Stimulated activated CD8-positive, alpha-beta memory T cell treated with anti-CD3 and anti-CD28 coated beads, Interleukin-4, amount 100 ng/mL, for 1 hour (primary cell): ENCODE measurements at places on chromosomes 6 and 20.

- no peak for DNase-seq
These were observed 149.7 kb downstream of the MRPL14 start for GRCh38 chr6:43977404-43978111.

- no peak for DNase-seq
These were observed 114.7 kb downstream of the ZFAND3 start for GRCh38 chr6:37934276-37934675.

DNA sequence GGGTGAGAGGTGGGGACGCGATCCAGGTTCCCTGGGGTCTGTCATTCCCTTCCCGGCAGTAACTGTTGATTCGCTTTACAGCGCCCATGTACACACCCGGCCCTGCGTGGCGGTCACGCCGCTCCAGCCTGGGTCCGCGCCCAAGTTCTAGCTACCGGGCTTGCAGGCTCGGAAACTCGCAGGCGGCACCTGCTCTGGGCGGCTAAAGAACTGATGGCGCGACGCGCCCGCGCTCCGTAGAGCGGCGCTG, 1.4 kb upstream of the POU3F2 start:
- DNase-seq: no peak

- DNase-seq: no peak
These were observed 10.7 kb downstream of the MSH5 start for GRCh38 chr6:31750411-31751022.

- no peak for DNase-seq
These were observed 505.8 kb upstream of the MARCKS start for GRCh38 chr6:113351173-113351834.

DNA sequence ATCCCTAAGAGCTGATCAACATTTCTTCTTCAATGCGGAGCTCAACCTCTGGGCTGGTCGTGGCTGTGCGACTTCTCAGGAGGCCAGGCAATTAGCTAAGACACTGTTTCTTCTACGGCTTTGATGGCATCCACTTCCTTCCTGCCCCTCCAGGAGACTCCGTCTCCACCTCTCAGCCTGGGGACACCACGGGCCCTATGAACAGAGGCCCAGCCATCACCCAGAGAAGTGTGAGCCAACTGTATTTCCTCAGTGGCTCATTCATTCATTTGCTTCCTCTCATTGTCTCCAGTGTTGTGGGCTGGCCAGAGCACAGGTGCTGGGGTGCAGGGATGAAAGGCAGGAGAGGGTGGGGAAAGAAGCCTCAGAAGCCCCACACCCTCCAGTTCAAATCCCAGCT, 51.8 kb upstream of the APCDD1L start:
- no peak for DNase-seq

DNA sequence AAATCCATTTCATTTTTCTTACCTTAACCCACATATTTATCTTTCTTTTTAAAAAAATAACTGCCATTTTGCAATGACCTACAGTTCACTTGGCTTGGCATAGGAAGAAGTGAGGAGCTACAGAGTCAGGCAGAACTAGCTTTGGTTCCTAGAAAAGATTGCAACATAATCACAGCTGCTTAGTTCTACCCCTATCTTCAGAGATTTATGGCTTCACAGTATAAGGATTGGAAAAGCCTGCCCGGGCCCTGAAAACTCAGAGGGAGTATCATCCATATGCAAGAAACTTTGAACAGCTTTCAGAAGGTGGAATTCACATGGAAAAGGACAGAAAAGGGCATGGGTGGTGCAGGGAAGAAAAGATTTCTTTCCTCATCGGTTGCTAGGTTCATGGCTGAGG, 774.3 kb upstream of the CHD6 start:
- no peak for DNase-seq

- no peak for DNase-seq
These were observed 45.5 kb upstream of the AFDN start for GRCh38 chr6:167781066-167781767.

GRCh38 chr6:35166520-35166919, 25.4 kb upstream of the TCP11 start:
- DNase-seq: no peak

GRCh38 chr6:150753371-150754064, 112.0 kb upstream of the MTHFD1L start:
- DNase-seq: no peak

- DNase-seq: no peak
These were observed 128.8 kb upstream of the STXBP5 start for GRCh38 chr6:147075381-147075780.

- DNase-seq: no peak
These were observed 2.4 kb upstream of the ZBTB24 start for GRCh38 chr6:109485266-109485935.

DNA sequence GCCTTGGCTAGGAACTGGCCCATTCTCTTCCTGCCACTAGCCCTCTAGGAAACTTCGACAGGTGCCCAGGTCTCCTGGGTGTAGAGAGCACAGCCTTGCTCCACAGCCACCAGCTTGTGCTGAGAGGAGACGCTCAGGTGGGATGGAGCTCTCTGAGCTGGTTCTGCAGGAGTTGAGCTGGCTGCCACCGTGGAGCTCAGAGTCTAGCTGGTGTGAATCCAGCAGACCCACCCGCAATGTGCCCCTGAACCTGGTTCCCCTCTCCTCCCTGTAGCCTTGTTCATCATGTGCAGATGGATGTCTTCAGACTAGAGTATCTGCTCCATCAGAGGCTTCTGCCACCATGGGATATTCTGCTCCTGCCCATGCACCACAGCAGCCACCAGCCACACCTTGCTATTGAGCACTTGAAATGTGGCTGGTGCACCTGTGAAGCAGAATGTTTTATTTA, 222.5 kb downstream of the SYNDIG1 start:
- DNase-seq: no peak

DNA sequence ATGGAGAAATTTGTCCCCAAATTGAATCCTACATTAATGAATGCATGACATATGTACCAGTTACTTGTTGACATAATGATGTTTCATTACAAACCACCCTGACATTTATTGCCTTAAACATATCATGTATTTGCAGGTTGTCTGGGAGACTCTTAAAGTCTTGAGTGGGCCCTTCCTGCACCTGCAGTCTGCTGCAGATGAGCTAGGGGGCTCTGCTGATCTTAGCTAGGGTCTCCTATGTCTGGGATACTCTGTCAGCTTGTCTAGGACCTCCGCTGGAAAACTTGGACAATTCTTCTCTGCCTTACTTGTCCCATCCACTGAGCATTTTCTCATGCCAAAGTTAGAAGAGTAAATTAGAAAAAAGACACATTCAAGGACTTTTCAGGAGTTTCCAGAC, 581.6 kb downstream of the HAO1 start:
- DNase-seq: no peak

GRCh38 chr20:16553101-16553500, 20.1 kb downstream of the KIF16B start:
- DNase-seq: no peak

DNA sequence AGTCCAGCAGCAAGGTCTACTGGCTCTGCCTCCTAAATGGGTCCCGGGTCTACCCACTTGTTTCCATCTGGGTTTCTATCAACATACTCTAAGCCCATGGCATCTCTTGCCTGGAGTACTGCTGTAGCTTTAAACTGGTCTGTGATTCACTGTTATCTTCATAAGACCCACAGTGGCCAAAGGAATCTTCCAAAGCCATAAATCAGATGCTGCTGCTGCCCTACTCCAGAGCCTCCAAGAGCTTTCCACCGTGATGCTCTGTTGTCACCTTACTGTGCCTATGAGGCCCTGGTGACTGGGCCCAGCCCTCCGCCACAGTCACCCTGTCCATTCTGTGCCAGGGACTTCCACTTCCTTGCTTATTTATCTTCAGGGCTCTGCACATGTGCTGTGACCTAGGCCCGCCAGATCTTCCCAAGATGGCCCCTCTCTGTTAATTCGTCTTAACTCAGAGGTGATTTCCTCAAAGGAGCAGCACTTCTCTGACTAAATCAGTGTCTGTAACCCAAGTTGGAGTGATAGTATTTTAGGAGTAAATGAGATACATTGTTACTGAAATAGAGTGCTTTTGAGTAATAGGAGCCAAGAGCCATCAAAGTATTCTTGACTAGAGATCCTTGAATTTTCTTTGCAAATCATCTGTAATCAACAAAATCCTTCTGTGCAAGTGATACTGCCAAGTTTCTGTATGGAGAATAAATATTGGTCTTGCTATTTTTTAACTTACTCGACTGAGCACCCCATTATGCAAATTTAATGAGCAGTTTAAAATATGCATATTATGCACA, 102.5 kb downstream of the PPP1R14C start:
- no peak for DNase-seq

DNA sequence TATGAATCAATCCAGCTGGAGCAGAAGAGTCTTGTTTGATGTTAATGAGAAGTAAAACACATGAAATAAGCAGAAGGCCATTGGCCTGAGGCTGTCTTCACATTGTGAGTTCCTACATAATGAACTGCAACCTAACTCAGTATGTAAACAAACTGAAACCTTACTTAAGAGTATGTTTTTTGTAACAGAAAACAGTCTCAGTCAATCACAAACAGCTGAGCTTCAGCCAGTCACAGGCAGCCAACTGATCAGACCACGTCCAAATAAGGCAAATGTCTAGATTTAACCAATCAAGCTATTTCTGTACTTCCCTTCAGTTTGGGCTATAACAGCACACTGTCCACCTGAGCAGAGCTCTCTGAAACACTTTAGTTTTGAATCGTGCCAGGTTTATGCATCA, 234.7 kb downstream of the TRDN start:
- no peak for DNase-seq

DNA sequence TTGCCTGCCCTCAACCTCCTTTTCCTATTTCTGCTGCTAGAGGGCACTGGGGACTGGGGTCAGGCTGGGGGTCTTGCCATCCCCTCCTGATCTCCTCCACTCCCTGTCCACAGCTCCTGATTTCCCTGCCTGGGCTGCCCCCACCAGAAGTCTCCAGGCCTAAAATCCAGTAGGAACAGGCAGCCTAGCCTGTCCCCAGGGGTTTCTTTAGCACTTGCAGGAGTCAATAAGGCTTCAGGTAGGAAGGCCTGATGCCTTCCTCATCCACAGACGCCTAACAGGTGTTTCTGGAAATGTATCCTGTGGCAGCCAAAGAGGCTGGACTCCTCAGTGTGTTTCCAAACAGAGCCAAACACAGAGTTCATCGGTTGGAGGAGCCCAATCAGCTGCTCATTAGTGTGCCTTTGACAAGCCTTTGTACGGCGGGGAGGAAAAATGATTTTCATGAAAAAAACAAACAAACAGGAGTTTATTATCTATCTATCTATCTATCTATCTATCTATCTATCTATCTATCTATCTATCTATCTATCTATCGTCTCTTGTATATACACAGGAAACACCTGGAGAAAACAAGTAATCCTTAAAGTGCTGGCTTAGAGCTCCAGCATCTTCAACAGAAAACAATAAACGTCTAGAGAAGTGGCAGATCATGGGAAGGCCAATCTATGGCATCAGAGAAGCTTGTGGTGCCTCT, 3.7 kb upstream of the RAET1E start:
- no peak for DNase-seq

GRCh38 chr20:29349836-29350235, 1907.6 kb upstream of the DEFB115 start:
- no peak for DNase-seq

- no peak for DNase-seq
These were observed 305.3 kb downstream of the CLIC5 start for GRCh38 chr6:45710304-45710821.

- DNase-seq: no peak
These were observed 52.2 kb downstream of the JARID2 start for GRCh38 chr6:15297895-15298590.

DNA sequence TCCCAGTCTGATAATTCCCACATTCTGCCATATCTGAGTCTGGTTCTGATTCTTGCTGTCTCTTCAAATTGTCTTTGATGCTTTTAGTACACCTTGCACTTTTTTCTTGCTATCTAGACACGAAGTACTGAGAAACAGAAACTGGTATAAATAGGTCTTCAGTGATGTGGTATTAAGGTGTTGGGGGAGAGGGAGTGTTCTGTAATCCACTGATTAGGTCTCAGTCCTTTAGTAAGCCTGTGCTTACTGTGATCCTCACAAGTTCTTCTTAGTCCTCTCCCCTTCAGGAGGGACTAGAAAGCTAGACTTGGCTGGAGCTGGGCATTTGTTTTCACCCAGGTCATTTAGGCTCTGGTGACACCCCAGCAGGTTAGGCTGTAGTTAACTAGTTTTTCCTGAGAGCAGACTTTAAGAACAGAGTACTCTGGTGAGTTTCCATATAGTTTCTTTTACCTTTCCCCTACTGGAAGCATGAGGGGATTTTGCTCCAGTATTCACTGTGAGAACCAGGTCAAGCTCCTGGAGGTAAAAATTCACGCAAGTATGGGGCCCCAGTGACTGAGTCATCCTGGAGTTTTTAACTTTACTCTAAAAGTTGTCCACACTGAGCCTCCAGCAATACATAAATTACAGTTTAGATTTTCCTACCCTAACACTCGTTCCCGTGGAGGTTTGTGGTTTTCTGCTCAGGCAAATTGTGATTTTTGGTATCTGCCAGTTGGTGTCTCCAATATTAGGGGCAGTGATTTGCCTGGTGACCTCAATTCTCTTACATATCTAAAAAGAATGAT, 154.6 kb downstream of the CDKAL1 start:
- no peak for DNase-seq

DNA sequence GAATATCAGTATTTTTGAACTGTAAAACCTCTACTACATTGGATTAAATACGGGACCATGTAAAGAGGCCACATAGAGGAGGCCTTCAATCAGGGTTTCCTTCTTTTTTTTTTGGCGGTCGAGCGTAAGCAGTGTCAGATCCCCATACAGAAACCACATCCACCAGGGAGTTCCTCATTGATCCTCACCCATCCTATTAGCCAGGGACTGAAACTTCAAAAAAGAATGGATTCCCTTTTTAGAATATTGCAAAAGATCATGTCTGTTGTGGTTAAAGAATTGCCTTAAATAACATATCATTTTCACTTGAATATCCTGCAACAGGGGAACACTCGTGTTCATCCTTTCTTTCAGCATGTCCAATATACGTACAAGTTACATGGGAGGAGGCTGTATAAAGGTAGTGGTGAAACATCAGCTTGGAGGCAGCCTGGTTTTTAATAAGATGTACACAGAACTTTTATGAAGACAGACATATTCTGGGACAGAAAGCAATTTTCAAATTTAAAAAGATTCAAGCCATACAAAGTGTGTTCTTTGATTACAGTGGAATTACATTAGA, 96.1 kb downstream of the PPP1R14C start:
- no peak for DNase-seq

DNA sequence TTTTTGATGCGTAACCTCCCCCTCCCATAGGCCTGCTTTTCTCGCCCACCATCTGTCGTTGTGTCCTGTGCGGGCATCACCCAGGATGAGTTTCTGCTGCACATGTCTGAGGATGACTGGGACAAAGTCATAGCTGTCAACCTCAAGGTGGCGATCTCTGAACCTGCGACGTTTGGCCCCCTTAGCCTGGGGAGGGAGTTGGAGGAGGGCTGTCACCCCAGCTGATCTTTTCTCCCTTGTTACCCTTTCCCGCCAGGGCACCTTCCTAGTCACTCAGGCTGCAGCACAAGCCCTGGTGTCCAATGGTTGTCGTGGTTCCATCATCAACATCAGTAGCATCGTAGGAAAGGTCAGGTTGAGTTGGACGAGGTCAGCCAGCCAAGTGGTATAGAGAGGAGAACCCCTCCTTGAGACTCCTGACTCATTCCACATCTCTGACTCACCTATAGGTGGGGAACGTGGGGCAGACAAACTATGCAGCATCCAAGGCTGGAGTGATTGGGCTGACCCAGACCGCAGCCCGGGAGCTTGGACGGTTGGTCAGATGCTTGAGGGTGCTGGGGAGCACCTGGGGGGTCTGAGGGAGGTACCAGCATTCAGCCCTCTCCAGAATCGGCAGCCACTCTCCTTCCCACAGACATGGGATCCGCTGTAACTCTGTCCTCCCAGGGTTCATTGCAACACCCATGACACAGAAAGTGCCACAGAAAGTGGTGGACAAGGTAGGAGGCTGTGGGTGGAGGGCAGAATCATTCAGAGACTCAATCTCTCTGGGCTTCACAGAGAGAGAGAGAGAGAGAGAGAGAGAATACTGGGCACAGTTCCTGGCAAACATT, 954 bp downstream of the HSD17B8 start:
- DNase-seq: no peak
